NK-92 treated with Interleukin-12 subunit alpha and Interleukin-12 subunit beta, amount 100 ng/mL, for 24 hours (cell line): ENCODE measurements at places on chromosomes 16 and 17.

DNA sequence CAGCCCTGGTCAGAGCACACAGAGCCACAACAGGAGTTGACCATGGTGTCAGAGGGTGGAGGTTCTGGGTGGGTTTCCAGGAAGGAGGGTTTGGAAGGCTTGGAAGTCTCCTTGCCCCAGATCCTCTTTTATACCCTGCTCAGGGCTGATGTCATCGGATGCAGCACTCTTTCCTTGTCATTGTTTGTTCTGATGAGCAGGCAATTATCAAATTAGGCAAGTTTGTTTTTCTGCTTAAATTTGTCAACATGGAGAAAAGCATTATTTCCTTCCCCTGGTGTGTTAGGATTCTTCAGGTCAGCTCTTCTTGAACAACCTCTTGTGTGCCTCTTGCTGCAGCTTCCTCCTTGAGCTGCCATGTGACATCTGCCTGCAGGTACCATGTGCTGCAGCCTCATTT lies at the start of gene KRTAP4-4:
Gene KRTAP4-4, minus strand, starts transcription at position 101 of the 400 bp plus-strand sequence. Its CDS starts 57 bp downstream, at position 44.
- DNase-seq, result no peak

DNA sequence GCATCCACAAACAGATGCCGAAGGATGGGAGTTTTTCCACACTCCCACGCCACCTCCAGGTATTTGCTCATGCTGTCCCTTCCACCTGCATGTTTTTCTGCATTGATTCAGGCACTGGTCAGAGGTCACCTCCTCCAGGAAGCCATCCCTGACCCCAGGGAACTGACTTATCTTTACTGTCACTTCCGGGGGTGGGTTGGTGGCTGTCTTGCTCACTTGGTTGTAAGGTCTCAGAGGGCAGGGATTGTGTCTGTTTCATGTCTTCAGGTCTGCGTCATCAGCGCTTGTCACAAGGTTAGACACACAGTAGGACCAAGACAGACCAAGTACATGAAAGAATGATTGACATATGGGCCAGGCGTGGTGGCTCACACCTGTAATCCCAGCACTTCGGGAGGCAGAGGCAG lies 1.9 kb upstream of the IL4R start:
- DNase-seq, result no peak

- no peak for DNase-seq
Observed at GRCh38 chr16:64991001-64991400, 130.9 kb downstream of the CDH11 start.

- DNase-seq, result no peak
Observed at GRCh38 chr16:74862743-74863244, 88.2 kb upstream of the FA2H start.

DNA sequence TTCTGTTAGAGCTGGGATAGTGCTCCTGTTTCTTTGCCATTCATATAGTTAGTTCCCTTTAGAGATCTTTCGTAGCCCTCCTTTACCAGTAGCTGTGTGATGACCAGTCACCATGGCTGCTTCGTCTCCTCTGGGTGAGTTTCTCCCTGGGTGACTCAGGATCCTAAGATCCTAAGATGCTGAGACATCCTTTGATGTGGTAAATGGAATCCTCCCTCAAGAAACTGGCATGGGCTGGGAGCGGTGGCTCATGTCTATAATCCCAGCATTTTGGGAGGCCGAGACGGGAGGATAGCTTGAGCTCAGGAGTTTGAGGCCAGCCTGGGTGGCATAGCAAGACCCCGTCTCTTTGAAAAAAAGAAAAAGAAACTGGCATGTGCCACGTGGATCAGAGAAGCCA lies 5.9 kb downstream of the PHAF1 start:
- no peak for DNase-seq
